Activated naive CD8-positive, alpha-beta T cell treated with anti-CD3 and anti-CD28 coated beads, Interleukin-2, amount 50 U/mL, for 16 hours (primary cell): ENCODE measurements at places on chromosomes 3 and 15.
A peak's percentile ranks its signal among the peaks of the same experiment; 100 is the strongest.

GRCh38 chr3:126452213-126452612 is 23.5 kb downstream of the ZXDC start:
- no peak for DNase-seq

GRCh38 chr3:66276705-66277274 is 56.0 kb downstream of the SLC25A26 start:
- DNase-seq = peak; percentile 7

DNA sequence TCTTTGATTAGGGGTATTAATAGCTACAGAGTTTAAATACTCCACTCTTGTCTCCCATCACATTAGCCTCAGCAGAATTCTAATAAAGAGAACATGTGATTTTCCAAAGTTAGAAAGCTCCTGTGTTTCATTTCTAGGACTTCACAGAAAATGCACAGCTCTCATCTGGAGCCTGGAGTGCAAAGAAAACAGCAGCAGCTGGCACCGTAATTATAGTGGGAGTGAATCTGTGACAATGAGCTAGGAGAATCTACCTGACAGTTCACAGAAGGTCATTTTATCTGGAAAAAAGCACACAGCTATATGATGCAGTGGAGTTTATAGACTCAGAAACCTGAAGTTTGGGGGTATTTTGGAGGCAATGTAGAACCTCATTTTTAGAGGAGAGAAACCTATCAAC is 5.4 kb upstream of the TRIM59 start:
- no peak for DNase-seq

DNA sequence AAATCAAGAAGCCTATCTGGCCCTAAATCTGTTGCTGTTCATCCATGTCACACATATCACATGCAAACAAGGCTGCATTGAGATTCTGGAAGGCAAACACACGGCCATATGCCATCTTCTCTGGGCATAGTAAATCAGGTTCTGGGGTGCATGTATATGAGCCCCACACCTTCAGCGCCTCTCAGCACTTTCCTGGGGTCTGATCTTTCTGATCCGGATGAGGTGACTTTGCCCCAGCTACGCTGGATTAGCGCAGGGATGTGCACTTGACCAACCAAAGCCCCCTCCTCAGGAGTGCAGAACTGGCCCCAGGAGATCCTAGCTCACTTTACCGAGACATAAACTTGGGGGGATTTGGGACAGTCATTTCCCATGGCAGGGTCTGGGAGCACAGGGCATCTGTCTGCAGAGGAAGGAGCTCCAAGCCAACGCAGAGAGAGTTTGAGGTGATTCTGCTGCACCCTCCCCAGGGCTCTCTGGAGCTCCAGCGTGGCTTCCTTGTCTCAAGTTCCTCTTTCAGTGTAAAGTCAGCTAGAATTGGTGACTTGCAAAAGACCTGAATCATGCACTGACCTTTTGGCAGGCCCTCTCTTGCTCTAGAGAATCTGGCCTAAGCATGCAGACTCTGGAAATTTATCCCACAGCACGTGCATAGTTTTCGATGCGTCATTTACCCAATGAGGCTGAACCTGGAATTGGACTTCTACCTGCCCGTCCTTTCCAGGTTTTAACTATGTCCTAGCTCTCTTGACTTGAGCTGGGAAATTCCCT is 63.5 kb upstream of the KLF13 start:
- DNase-seq = no peak

DNA sequence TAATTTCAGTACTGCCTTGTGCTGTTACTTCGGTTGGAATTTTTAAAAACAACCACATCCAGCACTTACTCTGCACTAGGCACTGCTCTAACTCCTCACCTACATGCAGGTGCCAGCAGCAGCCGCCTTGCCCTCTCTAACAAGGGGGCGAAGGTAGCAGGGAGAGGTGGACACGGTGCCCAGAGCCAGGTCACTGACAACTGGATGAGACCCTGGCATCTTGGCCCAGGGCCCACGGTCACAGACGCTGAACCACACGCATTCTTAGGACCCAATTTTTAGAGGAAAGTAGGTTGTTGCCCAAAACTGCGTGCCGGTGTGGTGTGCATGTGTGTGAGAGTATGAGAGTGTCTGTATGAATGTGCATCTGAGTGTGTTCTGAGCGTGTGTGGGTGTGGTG is 63.4 kb upstream of the GATA2 start:
- no peak for DNase-seq

DNA sequence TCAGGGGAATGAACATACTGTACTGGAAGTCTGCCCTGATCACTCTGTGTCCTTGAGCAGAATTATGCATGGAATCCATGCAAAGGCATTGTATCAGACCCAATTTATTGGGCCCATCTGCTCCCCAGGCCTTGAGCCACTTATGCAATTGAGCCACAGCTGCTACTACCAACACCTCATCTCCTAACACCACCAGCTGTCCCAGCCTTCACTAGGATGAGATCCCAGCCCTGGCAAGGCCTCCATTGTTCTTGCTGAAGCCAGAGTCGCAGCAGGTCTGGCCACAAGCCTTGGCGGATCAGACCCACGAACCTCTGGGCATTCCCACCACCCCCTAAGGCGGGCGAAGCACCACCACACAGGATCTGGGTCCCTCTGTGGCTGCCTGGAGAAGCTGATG is 9.2 kb upstream of the NME9 start:
- DNase-seq = no peak

GRCh38 chr15:68503791-68504680 is 72.1 kb upstream of the ITGA11 start:
- DNase-seq = no peak
